ENCODE measurements at places on chromosomes 13 and 19. TPM values are rescaled to one million over a fixed set of nuclear protein-coding genes. Genes with fewer than 3 reads are reported as not detected.

The KLK14 gene
- 1.1 TPM for total RNA-seq

The PNMA8C gene
- not detected for total RNA-seq

DNA sequence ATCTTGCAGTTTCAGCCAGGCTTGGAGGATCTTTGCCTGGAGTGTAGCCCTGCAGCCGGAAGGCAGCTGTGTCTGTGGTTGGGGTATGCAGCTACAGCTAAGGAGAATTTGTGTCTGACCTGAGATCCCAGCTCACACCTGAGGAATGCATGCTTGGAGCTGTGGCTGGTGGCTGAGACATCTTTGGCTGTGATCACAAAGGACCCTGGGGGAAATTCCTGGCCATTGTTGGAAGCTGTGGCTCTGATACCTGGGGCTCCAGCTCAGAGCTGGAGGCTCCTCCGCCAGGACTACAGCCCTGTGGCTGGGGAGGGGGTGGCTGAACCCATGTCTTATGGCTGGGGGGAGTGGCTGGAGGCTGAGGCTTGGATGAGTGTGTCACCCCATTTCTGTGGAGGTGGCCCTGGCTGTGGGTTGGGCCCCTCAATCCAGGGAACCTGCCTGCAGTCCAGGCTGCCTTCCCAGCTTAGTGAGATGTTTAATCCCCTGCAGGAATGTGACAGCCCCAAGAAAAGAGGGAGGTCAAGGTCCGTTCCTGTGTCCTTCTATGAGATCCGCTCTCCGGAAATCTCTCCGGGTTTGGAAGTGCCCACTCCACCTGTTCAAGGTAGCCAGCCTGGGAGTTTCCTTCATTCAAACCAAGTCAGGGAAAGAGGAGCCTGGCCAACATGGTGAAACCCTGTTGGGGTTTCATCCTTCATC, 27.6 kb downstream of the ARHGEF18 start:
- H3K4me1 ChIP-seq: no peaks in the 10 kb centered on the region
- H3K36me3 ChIP-seq: peaks cover 31% of the 10 kb centered on the region
- H3K4me3 ChIP-seq: no peak overlapping the region
- no peaks in the 10 kb centered on the region for H3K27me3 ChIP-seq
- DNase-seq: no peak
- H3K27ac ChIP-seq: no peak overlapping the region

DNA sequence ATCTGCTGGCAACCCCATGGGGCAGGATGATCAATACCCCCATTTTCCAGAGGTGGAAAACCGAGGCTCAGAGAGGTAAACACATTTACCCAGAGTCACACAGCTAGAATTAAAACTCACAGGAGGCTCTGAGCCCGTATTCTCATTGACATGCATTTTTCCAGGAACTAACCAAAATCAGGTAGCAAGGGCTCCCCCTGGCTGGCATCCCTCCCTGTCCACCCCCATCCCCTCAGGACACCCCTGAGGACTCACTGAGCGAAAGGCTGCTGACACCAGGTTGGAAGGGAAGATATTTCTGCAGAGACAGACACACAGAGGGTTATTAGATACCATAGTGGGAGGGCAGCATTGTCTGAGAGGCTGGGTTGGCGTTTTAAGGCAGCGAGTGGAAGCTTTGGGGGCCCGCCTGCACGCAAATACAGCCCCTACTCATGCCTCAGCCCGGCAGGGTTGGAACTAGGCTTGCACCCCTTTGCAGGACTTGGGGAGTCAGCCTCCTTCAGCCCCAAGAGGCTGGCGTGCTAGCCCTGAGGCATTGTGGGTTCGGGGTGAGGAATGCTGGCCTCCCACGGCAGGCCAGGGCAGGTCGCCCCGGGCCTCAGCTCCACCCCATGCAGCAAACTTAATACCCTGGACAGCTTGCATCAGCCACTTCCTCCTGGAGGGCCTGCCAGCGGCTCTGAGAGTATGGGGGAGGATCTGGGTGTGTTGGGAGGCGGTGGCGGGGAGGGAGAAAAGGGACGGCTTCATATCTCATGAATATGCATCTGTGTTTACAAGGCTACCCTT, 3.9 kb downstream of the SLC1A5 start:
- H3K4me1 ChIP-seq: peaks cover 43% of the 10 kb centered on the region
- H3K36me3 ChIP-seq: peaks cover 66% of the 10 kb centered on the region
- peak; percentile 89 for DNase-seq
- peak overlapping the region; percentile 94 for H3K4me3 ChIP-seq
- H3K27ac ChIP-seq: peak overlapping the region; percentile 93
- no peaks in the 10 kb centered on the region for H3K27me3 ChIP-seq

The SIAH3 gene
- not detected for total RNA-seq

- peak overlapping the region; percentile 83 for H3K4me3 ChIP-seq
- peak; percentile 96 for DNase-seq
- H3K27ac ChIP-seq: peak overlapping the region; percentile 81
- peaks cover 18% of the 10 kb centered on the region for H3K4me1 ChIP-seq
- H3K27me3 ChIP-seq: peaks cover 4% of the 10 kb centered on the region
- H3K36me3 ChIP-seq: no peaks in the 10 kb centered on the region
These were observed 6.0 kb downstream of the RCN3 start for GRCh38 chr19:49533551-49534488.

GRCh38 chr19:54352546-54352945, 12.2 kb downstream of the LAIR1 start:
- no peak for DNase-seq
- H3K36me3 ChIP-seq: peaks cover 5% of the 10 kb centered on the region

The CNFN gene
- total RNA-seq: not detected

The MEGF8 gene
- total RNA-seq: 9.1 TPM
